NCI-H1092 (cell line): ENCODE measurements at places on chromosomes 7 and 10.

DNA sequence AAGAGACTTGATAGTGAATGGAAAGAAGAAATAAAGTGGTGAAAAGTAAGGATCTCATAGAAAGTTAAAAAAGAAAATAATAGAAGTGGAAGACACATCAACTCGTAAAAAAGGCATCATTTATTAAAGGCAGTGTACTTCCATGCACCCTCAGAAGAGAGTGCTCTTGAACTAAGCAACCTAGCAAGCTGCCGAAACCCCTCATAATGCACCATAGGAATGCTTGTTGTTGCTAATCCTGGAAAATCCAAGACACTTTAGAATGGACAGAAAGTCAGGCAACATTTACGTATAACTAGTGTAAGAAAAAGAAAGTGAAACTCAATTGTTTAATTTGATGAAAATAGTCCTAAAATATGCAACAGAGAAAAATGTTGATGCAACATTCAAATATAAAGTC, 12.8 kb downstream of the TFPI2 start:
- no peak for DNase-seq

- DNase-seq, result no peak
These were observed 1235.3 kb upstream of the AUTS2 start for GRCh38 chr7:68362745-68363518.

- DNase-seq, result no peak
These were observed 351.2 kb downstream of the PHTF2 start for GRCh38 chr7:78149787-78150186.

DNA sequence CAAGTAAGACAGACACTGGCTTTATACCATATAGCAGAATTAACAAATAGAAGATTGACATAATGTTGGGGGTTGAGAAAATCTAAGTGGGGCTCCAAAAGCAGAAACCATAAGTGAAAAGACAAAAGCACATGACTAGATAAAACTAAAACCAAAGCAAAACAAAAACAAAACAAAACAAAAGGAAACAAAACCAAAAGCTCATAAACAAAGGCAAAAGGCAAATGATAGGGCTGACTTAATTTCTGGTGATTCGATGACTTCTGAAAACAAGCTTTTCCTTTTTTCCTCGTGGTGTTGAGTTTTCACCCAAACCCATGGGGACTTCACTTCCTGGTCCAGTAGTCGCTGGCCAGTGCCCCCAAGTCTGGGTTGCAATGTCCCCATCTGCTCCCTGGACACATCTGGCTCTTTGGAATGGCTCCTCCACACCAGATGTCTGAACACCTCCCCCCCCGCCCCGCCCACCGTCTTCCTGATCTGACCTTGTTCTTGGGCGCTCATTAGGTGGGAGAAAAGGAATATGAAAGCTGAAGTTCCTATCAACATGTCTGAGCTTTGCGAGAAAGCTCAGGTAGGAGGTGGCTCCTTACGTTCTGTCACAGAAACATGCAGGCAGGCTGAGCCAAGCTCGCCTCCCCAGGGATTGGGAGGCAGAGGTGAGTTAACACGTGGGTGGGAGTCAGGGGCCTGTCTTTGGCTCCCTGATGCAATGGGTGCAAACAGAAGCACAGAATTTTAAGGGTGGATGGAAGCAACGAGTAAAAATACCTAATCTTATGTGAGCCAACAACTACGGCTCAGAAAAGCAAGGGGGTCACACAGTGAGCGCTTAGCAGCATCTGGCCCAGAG, 121.0 kb downstream of the NEURL1 start:
- DNase-seq, result no peak

DNA sequence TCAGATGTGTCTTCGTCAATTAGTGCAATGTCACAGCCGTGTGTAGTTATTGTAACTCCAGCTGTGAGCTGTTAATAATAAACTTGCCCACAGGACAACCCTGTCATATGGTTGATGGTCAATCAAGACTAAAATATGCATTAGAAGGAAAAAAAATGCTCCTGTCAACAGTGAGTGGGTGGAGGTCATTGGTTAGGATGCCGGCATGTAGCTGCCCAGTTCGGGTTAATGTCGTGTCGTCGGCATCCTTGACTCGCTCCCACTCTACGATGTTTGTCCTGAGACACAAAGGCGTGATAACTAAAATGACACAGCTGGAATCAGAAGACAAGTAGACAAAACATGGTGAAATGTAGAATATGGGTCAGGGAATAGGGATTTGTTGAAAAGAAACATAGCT, 442.8 kb upstream of the NPVF start:
- no peak for DNase-seq

GRCh38 chr10:117615649-117616048, 73.1 kb downstream of the EMX2 start:
- no peak for DNase-seq

- no peak for DNase-seq
These were observed 160.4 kb upstream of the NPVF start for GRCh38 chr7:25388681-25389080.

DNA sequence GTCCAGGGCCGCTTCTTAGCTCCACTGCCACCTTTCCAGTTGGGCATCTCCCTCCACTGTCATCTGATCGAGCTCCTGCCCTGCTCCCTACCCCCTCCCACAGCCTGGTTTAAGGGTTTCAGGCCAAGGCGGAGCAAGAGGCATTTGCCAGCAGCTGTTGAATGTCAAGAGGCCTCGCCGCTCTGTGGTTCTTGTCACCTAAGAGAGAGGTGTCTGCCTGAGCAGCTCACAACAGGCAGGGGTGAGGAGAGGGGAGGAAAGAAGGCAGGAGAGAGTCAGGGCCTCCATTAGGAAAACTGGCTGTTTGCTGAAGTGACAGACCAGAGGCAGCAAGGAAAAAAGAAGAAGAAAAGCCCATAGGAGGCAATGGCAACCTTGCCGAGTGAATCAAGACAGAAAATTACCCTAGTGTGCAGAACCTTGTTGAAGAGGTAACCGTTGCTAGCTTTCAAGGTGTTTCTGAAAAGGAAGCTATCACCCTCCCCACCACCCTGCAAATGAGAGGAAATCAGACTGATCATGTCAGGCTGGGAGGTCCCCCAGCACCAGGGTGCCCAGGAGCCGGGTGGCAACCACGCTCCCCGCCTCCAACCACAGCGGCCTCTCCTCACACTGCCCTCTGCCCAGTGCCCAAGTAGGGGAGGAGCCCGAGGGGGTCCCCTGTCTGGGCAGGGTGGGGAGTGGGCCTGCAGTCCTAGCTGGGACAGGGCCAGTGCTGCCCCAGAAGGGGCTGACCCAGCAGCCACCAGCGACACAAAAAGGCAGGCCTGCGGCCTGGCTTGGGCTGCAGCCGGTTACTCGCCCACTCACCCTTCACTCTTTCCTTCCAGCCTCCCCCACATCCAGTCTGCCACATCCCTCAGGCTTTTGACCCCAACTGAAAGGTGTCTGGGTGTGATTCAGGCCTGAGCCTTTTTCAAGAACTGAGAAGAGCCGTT, 7.1 kb downstream of the GATA3 start:
- DNase-seq, result no peak
